DMS79 treated with DMSO at 0.1 percent for 48 hours (cell line): ENCODE measurements at places on chromosomes 16 and 17.

DNA sequence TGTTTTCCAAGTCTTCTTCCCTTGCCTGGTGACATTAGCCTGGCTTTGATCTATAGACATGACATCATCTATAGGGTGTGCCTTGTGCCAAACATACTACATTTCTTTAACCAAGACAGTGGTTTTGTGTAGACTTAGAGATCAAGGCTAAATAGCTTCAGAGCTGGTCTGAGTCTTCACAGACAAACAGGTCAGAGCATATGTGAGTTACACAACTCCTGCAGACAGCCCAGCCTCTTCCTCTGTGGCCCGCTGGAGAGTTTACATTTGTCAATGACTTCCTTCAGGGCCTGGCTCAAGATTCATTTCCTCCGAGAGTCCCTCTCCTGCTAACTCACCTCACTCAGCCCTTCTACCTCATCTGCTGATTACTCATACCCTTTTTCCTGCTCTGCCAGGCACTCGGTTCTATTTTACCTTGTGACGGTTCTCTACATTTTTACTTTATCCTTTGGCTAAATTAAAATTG is 73.1 kb upstream of the TANC2 start:
- DNase-seq, result no peak

DNA sequence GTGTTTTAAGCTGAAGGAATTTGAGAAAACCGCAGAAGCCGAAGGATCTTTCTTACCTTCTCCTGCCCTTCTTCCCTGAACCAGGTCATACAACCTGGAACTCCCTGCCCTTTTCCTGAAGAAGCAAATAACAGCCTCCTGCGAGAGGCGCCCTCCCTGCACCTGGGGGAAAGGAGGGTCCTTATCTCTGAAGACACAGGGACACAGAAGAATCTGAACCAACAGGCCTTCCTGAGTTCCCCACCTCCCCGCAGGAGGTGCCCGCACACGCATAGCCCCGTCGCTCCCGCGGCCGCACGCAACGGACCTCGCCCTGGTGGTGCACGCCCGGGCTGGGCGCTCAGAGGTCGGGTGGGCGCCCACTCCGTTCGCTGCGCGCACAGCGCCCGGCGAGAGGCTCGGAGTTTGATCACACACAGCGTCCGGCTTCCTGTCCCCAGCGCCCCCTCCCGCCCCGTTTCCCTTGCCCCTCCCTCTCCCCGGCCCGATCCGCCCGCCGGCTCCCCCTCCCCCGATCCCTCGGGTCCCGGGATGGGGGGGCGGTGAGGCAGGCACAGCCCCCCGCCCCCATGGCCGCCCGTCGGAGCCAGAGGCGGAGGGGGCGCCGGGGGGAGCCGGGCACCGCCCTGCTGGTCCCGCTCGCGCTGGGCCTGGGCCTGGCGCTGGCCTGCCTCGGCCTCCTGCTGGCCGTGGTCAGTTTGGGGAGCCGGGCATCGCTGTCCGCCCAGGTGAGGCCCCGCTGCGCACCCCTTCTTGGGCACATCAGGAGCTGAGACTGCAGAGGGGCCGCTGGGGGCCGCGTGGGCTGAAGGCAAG is at the start of gene TNFSF12:
Gene TNFSF12 (plus strand): TSS at position 474 of the 816 bp plus-strand sequence. CDS start 96 bp downstream, at position 570.
- DNase-seq, result no peak

DNA sequence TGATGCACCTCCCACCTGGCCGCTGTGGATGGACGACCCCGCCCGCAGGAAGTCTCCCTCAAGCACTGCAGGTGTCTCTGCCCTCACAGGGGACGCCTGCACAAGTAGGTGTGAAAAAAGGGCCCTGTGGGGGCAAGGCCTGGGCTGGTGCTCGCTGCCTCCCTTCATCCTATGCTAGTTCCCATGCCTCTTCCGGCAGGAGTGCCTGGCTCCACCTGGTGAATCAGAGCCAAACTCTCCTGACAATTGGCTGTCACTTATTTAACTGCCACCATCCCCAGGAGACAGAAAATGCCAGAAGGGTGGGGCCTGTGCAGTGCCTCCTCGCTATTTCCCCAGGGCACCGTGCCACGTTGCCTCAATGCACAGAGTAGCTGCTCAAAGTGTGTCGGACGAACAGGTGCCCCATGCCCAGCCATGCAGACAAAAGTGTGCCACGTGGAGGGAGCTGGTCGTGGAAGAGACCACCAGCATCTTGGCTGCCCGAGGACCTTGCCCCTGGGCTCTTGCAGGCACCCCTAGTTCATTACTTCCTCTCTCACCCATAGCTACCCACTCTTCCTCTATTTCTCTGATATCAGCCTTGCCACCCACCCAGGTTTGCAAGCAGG is 170.7 kb downstream of the SEC14L1 start:
- no peak for DNase-seq

DNA sequence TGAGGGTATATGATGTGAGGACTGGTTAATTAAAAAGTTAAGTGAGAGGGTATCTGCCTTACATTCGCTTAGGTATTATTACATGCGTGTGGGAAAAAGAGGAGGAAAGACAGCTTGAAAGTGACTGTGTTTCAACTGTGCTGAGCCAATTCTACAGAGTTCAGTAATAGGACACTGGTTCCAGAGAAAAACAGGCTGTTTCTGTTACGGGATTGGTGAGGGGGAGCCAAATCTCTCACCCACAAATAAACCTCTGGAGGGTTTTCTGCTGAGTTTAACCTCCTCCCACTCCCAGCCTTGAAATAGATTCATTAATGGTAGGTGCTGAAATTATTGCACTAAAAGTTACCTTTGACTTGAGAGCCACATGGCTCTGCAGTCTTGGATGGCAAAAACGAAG is 3.9 kb upstream of the KRT26 start:
- DNase-seq, result no peak
